ENCODE measurements at places on chromosomes 5 and 9. TPM values are rescaled to one million over a fixed set of nuclear protein-coding genes. Genes with fewer than 3 reads are reported as not detected.
A peak's percentile ranks its signal among the peaks of the same experiment; 100 is the strongest.

GRCh38 chr5:124289641-124290311 lies 456.7 kb downstream of the ZNF608 start:
- DNase-seq, result no peak

DNA sequence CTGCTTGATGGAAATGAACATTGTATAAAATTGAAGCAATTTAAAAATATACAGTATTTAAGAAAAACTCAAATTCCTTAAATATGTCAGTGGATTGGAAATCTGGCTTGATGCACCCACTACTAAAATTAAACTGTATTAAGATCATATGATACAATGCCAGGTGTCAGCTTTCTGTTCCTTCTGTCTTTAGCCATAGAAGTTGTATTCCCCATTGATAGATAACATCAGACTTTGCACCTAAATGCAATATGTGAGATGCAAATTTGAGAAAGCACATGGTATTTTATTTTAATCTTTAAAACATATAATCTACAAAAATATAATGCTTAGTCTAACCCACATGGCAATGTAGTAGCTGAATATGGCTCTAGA lies 697.4 kb upstream of the WWC1 start:
- DNase-seq, result no peak

- DNase-seq, result no peak
Measured at GRCh38 chr9:34267660-34268059, 61.4 kb downstream of the KIF24 start.

GRCh38 chr5:150778088-150778516 lies 455 bp upstream of the SMIM3 start:
- DNase-seq, result no peak

IFNK gene
- total RNA-seq, result not detected

GRCh38 chr9:70614786-70615463 lies 200.5 kb upstream of the KLF9 start:
- DNase-seq, result no peak

GRCh38 chr9:76545191-76545590 lies 86.2 kb downstream of the GCNT1 start:
- DNase-seq, result no peak

- DNase-seq, result no peak
Measured at GRCh38 chr9:112754578-112754977, 4.0 kb downstream of the SNX30 start.

EIF4E1B gene
- total RNA-seq, result not detected

- DNase-seq, result no peak
Measured at GRCh38 chr9:104900871-104901270, 27.1 kb downstream of the ABCA1 start.

GRCh38 chr5:18238321-18238720 lies 604.1 kb downstream of the TAF11L14 start:
- DNase-seq, result no peak

- DNase-seq, result no peak
Measured at GRCh38 chr9:17600962-17601593, 22.2 kb downstream of the SH3GL2 start.

DNA sequence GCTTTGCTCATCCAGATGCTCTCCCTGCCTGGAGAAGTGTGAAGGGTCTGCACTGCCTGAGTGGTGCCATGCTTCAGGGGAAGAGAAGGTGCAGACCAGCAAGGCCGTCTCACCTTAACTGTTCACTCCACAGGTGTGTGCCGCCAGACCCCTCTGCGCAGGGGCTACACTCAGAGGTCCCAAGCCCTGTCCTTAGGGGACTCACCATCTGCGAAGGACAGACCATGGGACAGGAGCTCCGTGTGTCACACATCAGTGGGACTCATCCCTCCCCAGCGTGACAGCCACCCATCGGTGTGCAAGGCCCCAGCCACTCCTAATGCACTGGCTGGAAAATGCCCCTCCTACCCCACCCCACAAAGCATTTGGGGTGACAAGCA lies 142.9 kb downstream of the OLFM1 start:
- DNase-seq, result no peak

DNA sequence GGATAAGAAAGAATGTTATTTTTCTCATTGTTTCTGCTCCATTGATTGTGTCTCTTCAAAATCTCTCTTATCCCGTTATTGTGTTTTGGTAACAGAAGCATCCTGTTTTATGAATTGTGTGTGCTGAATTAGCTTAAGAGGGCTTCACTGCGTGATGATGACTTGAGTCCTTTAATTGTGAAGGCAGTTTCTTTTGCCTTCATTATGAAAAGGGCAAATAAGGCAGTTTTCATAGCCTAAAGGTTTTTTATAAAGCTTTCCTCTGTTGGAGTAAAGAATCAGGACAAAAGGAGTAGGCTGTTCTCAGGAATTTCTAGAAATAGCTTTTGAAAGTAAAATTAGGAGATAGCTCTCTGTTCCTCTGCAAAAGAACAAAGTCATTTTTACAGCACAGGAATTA lies 169.8 kb downstream of the FOCAD start:
- DNase-seq, result no peak

ZNF169 gene
- total RNA-seq, result 5.4 TPM

- peak; percentile 16 for DNase-seq
Measured at GRCh38 chr5:127757576-127757975, 54.4 kb downstream of the CCDC192 start.

GRCh38 chr5:80631278-80632259 lies 22.9 kb upstream of the MSH3 start:
- DNase-seq, result no peak

GRCh38 chr9:6417186-6417585 lies 4.2 kb downstream of the UHRF2 start:
- DNase-seq, result no peak

HRCT1 gene
- not detected for total RNA-seq

HTR4 gene
- not detected for total RNA-seq

GRCh38 chr5:148297731-148298130 lies 14.5 kb upstream of the SPINK7 start:
- no peak for DNase-seq

SPAG8 gene
- 0.98 TPM for total RNA-seq

DNA sequence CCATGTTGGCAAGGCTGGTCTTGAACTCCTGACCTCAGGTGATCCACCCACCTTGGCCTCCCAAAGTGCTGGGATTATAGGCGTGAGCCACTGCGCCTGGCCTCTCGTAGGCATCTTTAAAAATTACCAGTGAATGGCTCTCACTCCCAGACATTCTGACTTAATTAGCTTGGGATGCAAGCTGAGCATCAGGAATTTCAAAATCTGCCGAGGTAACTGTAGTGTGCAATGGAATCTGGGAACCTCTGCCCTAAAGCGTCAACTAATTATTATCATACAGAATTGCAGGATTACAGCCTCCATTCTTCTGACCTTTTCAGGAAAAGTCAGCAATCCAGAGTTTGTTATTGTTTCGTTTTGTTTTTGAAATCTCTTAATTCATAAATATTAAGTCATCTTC lies 213.4 kb upstream of the DMAC1 start:
- DNase-seq, result no peak

ORM2 gene
- total RNA-seq, result 0.64 TPM

PDE6A gene
- total RNA-seq, result not detected

KIF4B gene
- 0.05 TPM for total RNA-seq

DNA sequence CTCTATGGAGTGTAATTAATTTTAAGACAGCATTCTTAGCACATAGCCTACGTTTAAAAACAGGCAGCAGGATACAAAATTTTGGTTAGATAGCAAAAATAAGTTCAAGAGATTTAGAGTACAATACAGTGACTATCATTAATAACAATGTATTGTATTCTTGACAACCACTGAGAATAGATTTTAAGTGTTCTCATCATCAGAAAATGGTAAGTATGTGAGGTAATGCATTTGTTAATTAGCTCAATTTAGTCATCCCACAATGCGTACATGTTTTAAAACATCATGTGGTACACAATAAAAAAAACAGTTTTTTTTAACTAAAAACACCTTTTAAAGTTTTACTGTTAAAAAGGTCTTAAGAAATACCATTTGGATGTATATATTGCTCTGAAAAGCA lies 94.2 kb downstream of the MUSK start:
- DNase-seq, result no peak

DNA sequence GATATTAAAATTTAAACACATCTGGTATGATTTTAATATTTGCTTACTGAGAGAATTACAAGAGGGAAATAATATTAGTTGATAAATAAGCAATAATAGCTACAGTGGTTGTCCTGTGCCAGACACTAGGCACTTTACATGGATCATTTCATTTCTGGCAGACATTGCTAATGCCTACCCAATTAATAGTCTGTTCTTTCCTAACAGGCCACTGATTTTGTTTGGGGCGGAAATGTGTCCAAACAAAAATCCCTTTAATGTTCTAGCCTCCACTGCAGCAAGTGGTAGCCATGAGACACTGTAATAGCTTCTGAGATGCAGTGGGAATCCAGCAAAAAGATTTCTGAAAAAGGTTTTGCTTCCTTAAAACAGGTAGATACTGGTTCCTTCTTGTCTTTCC lies 527.4 kb downstream of the CSNK1G3 start:
- no peak for DNase-seq

DNA sequence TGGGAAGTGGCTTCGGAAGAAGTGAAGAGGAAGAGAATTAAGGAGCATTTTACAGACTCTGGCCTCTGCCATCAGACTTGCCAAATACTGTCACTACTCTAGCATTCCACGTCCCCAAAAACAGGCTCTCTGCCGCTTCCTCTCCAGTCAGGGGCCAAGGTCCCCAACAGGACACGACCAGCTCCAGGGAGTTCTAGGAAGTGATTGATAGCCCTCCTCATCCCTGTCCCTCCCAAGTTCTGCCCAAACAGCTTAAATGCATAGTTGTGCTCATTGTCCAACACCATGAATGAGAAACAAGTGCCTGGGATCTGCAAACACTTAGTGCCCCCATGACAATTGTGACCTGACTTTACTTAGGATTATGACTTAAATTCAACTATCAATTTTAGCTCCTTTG lies 96.5 kb downstream of the MED10 start:
- DNase-seq, result no peak

DNA sequence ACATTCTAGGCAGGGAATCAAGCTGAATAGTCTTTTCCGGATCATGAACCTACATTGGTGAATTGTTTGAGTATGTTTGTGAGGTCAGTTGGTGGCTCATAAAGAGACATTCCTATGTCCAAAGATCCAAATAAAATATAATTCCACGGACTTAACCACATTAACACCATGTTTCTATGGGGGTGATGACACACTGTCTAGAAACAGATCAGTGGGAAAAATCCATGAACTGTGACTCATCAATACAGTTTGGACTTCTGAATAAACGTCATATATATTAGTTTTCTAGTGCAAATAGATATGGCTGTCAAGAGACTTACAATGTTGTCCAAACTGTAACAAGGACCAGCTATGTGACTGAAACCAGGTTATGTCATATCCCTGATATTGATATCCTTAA lies 509.9 kb upstream of the TYRP1 start:
- no peak for DNase-seq

DNA sequence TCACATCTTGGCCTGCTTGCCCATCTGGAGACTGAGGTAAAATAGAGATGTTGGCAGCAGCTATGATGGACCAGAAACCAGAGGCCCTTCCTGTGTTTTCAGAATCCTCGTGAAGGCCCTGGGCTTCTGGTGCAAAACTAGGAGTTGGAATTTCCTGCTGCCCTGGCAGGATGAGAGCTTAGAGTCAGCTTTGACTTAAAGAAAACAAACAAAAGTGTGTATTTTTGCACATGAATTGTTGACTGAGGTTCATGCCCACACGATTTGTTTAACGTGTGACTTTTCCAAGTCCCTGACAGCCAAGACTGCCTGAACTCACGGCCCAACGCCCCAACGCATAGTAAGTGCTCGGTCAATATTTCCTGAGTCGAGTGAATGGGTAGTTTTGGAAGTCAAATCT lies 303.1 kb downstream of the MLLT3 start:
- no peak for DNase-seq

DNA sequence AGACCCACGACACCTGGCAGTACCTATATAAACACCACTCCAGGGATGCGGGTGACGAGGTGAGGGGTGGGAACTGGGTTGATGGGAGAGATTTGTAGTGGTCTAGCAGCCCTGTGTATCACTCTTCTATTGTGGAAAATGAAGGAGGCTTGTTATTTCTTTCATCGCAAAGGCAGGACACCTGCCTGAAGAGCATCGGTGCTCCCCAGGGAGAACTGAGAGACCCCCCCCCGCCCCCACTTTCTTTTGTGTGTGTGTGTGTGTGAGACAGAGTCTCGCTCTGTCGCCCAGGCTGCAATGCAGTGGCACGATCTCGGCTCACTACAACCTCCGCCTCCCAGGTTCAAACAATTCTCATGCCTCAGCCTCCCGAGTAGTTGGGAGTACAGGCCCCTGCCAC lies 8.3 kb upstream of the WDR5 start:
- DNase-seq, result no peak

MYOZ3 gene
- total RNA-seq, result 0.18 TPM

LHX2 gene
- 10.3 TPM for total RNA-seq

TAF11L5 gene
- total RNA-seq, result not detected

Measured in GM12878 (cell line).